ENCODE measurements at places on chromosomes 13 and 19. TPM values are rescaled to one million over a fixed set of nuclear protein-coding genes. Genes with fewer than 3 reads are reported as not detected.

The RINL gene
- total RNA-seq: not detected

DNA sequence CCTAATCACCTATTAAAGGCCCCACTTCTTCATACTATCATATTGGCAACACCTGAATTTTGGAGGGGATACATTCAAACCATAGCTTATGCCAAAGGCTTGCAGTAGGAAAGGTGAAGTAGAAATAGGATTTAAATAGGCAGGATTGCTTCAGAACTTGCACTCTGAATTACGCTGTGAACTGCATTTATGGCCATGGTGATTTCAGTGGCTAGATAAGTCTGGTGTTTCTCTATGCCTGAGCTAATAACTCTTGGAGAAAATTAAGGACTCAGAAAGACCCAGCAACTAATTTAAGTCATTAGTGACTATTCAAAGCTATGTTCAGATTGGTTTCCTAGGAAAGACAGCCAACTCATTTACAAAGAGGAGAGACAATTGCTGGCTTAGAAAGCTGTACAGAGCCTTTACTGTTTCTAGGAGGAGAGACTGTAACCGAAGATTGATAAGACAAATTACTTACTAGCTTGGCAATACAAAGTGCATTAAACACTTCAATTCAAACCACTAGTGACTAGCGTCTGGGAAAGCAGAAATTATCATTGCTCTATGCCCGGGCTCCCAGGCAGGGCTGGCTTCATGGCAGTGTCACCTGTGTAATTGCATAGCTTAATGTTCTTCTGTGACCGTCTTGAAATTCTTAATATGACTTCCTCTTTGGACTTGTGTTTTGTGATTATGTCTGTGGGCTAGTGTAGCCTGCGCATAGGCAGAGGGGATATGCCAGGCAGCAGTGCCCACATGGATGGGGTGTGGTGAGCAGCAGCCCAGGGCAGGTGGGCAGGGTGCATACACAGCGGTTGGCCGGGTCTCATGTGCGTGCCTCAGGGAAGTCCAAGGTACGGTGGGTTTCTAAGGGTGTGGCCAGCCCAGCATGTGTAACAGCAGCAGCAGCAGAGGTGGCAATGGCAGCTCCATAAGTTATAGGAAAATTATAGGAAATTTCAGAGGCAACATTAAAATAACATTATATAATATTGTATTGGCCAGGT, 60.1 kb downstream of the KL start:
- no peaks in the 10 kb centered on the region for H3K27me3 ChIP-seq
- peaks cover 3% of the 10 kb centered on the region for H3K4me1 ChIP-seq
- no peak for DNase-seq
- no peak overlapping the region for H3K27ac ChIP-seq
- H3K36me3 ChIP-seq: no peaks in the 10 kb centered on the region
- no peak overlapping the region for H3K4me3 ChIP-seq

DNA sequence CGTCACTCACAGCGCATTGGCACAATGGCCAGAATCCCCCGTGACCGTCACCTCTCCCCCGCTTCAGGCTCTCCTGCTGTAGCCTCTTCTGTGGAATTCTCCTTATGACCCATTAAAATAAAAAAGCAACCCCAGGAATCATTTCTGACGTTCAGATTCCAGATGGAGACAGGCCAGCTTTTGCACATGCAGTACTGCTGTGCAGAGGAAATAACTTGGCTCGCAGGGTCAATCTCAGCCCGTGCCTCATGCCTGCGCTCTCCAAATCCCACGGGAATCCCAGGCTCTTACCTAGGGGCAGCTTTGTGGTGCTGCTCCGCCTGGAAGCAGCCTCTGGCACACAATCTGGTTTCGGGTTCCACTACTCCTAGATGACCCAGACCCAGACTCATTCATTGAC, 32.7 kb upstream of the SOX1 start:
- H3K36me3 ChIP-seq: no peaks in the 10 kb centered on the region
- DNase-seq: no peak
- H3K4me1 ChIP-seq: peaks cover 13% of the 10 kb centered on the region
- peaks cover 55% of the 10 kb centered on the region for H3K27me3 ChIP-seq
- H3K4me3 ChIP-seq: no peak overlapping the region

- H3K4me3 ChIP-seq: no peak overlapping the region
- no peaks in the 10 kb centered on the region for H3K4me1 ChIP-seq
- DNase-seq: no peak
- H3K27me3 ChIP-seq: no peaks in the 10 kb centered on the region
- no peak overlapping the region for H3K27ac ChIP-seq
Measured at GRCh38 chr19:49741210-49741844, 21.8 kb downstream of the TSKS start.

DNA sequence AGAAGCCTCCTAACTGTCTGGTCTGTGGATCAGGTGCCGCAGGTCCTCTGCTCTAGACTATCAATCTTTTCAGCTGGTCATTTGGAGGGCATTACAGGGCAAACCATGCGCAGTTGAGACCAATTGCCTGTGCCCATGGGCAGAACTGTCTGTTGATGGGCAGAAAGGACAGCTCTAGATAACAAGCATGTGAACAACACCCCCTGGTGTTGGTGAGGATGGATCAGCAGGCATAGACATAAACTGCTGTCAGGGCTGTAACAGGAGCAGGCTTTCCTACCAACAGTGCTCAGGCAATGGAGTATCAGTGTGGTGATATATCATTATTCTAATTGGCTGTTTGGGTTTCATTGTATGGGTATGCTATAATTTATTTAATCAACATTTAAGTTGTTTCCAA, 104.7 kb upstream of the KL start:
- H3K36me3 ChIP-seq: no peaks in the 10 kb centered on the region
- H3K4me1 ChIP-seq: no peaks in the 10 kb centered on the region
- no peaks in the 10 kb centered on the region for H3K27me3 ChIP-seq
- H3K4me3 ChIP-seq: no peak overlapping the region

DNA sequence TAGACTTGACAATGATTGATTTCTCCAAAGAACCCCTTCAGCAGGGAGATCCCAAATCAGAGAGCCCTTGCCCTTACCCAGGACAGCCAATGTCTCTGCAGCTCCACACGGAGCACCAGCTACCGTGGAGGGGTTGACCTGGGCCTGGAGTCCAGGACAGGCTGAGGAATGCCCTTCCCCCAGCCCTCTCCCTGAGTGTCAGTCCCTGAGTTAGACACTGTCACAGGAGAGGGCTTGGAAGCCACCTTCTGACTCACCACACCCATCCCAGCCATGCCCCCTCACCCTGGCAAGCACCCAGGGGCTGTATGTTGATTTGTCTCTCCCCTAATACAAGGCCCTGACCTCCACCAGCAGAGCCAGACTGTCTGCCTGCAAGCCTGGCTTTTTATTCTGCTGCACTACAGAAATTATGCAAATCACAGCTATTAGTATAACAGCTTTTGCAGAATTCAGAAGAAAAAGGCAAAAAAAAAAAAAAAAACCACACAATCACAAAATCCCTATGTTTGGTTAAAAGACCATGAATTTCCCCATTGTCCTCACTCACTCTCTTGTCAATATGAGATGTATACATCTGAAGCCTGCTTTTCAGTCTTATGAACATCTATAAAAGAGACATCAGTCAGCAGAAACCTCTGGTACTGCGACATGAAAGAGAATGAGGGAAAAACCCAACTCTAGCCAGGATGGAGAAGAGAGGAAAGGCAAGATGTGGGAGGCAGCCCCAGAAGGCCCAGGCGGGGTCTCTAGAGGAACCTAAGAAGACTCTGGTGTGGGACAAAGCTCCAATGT, 240.7 kb downstream of the UQCRFS1 start:
- DNase-seq: no peak
- no peaks in the 10 kb centered on the region for H3K36me3 ChIP-seq
- no peaks in the 10 kb centered on the region for H3K4me1 ChIP-seq

- no peaks in the 10 kb centered on the region for H3K36me3 ChIP-seq
- DNase-seq: no peak
- no peaks in the 10 kb centered on the region for H3K27me3 ChIP-seq
- H3K27ac ChIP-seq: no peak overlapping the region
- no peaks in the 10 kb centered on the region for H3K4me1 ChIP-seq
Measured at GRCh38 chr19:35179830-35180229, 25.3 kb downstream of the FXYD5 start.

Data from SJSA1 (cell line).